ENCODE measurements at places on chromosomes 3 and 15.

- DNase-seq, result no peak
Observed at GRCh38 chr3:156189927-156190326, 69.5 kb downstream of the KCNAB1 start.

DNA sequence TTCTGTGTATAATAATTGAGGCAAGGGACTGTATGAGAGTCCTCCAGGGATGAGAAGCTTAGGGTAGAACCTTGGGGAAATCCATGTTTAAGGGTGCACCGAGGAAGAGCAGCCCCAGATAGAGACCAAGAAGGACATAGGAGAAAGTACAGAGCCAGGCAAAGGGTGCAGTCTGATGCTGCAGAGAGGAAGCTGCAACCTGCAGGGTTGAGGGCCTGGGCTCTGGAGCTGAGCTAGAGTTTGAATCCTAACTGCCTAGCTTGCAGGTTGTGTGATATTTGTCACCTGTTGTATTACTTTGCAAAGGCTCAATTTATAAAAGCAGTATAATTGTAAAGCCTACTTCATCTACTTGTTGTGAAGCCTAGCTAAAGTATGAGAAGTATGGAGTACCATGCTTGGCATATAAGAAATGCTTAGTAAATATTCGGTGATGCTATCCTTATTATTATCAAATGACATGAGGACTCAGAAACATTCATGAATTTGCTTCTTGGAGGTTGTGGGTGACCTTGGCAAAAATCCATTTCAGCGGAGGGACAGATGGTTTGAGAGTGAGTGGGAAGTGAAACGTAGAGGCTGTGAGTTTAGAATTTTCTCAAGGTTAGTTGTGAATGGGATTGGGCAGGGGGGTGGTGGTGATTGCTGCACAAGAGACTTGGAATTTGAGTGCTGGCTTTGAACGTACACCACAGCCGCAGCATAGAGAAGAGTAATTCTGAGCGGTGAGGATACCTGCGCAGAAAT is 43.8 kb downstream of the PLCL2 start:
- DNase-seq, result no peak

- no peak for DNase-seq
Observed at GRCh38 chr15:36004891-36005490, 459.0 kb upstream of the DPH6 start.

DNA sequence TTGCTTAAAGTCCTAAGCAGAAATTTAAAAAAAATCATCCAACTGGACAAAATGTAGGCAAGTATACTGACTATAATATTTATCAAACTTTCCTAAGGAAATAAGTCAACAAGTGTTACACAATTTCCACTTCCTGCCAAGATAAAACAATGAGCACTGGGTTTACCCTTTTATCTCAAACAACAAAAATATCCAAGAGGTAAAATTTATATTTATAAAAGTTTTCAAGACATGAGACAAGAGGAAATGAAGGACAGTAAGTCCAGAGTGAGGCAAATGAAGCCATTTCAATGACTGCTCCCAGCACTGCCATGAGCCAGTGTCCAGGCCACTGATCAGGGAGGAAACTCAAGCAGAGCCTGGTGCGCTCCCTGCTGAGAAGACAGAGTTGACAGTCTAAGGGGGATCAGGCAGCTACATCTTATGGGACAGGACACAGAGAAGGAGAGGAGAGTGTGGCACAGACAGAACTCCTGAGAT is 439.4 kb downstream of the RAP2B start:
- DNase-seq, result no peak

- DNase-seq, result no peak
Observed at GRCh38 chr15:100032358-100033085, 299.3 kb upstream of the LYSMD4 start.

GRCh38 chr15:27327467-27328025 is 356.6 kb downstream of the GABRG3 start:
- DNase-seq, result no peak

DNA sequence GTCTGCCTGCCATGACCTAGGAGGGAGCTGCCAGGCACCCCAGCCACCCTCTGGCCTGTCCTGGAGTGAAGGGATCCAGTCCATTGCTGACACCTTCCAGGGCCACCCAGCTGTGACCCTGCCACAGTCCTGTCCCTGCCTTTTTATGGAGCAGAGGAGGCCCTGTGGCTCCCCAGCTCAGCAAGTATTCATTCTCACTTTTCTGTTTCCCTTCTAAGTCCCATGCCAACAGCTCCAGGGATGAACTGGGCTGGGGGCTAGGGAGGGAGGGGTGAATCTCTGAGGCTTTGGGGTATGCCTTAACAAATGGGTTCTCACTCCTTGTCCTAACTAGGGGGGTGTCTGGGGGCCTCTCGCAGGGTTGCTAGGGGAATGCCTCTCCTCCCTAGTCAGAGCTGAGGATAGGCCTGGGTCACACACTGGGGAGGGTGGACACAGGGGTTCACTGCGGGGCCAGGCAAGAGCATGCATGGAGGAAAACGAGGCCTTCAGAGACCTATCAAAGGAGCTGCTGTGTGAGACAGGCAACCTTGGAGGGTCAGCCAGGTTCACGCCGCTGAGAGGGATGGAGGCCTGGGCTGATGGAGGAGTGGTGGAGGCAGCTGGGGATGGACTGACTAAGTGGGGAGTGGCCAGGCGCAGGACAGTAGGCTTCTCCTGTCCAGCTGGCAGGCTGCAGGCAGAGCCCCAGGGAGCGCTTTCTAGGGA is 31.8 kb downstream of the EPHB3 start:
- DNase-seq, result no peak

- no peak for DNase-seq
Observed at GRCh38 chr3:120469882-120470301, 19.1 kb upstream of the FSTL1 start.

GRCh38 chr3:194640829-194641228 is 7.6 kb upstream of the TMEM44 start:
- no peak for DNase-seq

GRCh38 chr3:11509173-11510000 is 134.3 kb downstream of the VGLL4 start:
- DNase-seq, result no peak

GRCh38 chr15:64503197-64503596 is 42.8 kb downstream of the ZNF609 start:
- DNase-seq, result no peak

GRCh38 chr3:38164643-38164951 is 740 bp upstream of the OXSR1 start:
- DNase-seq, result no peak

GRCh38 chr3:106386050-106386449 is 517.2 kb upstream of the CBLB start:
- DNase-seq, result no peak

GRCh38 chr3:126130081-126130855 is 46.3 kb upstream of the SLC41A3 start:
- no peak for DNase-seq

DNA sequence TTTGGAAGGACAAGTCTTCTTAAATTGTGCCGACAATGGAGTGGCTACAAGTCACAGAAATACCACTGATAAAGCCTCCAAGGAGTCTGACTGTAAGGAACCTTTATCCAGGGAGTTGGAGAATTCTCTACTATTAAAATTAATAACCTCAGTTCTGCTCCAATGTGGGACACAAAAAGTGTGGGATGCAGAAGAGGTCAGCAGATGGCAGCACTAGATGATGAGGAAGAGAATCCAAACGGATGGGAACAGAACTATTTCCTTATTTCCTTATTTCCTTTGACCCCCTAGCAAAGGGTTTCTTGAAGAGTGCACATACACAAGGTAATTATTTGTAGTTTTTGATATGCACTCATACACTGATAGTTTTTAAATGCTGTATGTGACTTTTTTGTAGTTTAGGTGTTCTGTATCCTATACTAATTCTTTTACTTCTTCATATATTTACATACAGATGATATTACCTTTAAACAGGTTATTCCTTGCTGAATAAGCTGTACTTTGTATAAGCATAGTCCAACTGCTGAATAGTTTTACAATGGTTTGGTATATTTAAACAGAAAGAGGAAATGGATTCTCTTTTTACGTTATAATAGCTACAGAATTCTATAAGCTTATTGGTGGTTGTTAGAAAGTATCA is 25.6 kb upstream of the NLGN1 start:
- no peak for DNase-seq

DNA sequence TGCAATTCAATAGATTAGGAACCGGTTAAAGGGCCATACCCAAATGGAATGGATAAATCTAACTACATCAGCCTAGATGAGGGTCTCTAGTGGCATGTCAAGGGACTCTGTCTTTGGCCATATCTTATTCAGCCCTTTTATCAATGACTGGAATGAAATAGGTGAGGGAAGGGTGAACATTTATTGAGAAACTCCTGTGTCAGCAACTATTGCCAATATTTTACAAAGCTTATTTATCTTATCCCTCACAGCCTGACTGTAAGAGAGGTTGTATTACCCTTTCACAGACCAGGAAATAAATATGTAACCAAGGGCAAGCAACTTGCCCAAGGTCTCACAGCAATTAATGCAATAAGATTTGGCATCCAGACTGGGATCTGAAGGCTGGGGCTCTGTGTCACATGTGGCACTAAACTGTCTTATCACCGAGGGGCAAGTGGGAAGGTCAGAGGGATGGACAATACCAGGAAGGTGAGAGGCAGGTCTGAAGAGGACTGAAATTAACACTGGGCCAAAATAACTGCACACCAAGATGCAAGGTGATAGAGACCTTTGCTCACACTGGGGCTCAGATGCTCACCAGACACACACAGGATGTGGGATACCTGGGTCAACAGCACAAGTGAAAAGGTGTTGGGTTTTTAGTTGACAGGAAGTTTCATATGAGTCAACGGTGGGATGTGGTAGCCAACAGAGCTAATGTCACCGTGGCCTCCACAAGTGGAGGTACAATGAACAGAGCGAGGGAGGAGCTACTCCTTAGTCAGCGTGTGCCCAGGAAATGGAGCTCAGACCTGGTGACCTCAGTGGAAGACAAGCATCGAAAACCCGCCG is 261.3 kb downstream of the RPLP1 start:
- DNase-seq, result peak; percentile 64

DNA sequence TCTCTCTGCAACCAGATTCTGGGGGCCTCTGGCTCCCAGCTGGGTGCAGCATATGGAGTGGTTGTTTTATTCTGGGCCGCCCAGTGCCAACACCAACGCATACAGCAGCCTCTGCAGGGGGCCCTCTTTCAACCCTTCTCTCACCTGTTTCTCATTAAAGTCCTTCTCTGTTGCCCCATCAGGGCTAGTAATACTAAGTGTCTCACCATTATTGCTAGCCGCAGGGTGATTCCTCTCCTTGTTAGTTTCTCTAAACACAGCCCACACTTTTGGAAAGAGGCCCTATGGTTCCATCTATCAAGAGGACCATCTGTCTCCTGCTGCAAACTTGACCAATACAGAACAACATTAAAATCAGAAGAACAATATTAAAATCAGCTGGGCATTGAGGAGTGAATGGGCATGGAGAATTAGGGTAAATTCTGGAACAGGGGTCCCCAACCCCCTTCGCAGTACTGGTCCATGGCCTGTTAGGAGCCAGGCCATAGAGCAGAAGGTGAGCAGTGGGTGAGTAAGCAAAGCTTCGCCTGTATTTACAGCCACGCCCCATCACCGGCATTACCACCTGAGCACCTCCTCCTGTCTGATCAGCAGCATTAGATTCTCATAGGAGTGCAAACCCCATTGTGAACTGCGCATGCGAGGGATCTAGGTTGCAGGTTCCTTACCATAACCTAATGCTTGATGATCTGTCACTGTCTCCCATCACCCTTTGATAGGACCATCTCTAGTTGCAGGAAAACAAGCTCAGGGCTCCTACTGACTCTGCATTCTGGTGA is 36.5 kb downstream of the ALS2CL start:
- no peak for DNase-seq

- no peak for DNase-seq
Observed at GRCh38 chr3:59632760-59633573, 583.1 kb upstream of the CFAP20DC start.

- DNase-seq, result no peak
Observed at GRCh38 chr3:94083261-94083660, 20.4 kb downstream of the NSUN3 start.

- no peak for DNase-seq
Observed at GRCh38 chr3:177795216-177795615, 597.9 kb upstream of the TBL1XR1 start.

GRCh38 chr3:151067158-151067557 is 18.3 kb upstream of the MED12L start:
- DNase-seq, result no peak

- no peak for DNase-seq
Observed at GRCh38 chr3:123584284-123584987, 417 bp downstream of the HACD2 start.

DNA sequence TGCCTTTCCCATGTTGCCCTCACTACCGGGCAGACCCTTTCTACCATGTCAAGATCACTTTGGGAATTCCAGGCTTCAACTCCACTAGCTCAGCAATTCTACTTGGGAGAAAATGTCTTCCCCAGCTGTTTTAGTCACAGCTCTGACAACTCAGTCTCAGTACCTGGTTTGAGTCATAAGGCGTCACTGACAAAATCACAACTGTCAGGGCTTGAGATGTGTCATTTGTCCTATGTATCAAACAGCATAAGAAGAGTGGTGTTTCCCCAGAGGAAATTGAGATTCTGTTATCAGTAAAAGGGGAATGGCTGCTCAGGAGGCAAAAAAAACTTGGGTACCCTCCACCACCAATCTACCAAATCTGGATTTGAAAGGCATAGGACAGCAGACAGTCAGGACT is 594.9 kb upstream of the SUCLG2 start:
- DNase-seq, result no peak

DNA sequence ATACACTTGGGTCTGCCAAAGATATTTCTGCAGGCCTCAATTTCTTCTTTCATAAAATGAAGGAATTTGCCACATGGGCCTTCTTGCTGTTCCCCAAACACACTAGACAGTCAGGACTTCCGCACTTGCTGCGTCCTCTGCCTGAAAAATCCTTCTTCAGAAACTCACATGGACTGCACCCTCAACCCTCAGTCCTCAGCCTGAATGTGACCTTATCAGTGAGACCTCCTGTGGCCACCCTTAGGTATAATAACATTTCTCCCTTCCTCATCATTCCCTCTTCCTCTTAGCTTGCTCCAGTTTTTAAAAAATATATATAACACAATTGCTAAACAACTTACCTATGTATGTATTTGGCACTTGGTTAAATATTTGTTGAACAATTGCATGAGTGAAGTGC is 257.5 kb downstream of the MFSD1 start:
- no peak for DNase-seq

DNA sequence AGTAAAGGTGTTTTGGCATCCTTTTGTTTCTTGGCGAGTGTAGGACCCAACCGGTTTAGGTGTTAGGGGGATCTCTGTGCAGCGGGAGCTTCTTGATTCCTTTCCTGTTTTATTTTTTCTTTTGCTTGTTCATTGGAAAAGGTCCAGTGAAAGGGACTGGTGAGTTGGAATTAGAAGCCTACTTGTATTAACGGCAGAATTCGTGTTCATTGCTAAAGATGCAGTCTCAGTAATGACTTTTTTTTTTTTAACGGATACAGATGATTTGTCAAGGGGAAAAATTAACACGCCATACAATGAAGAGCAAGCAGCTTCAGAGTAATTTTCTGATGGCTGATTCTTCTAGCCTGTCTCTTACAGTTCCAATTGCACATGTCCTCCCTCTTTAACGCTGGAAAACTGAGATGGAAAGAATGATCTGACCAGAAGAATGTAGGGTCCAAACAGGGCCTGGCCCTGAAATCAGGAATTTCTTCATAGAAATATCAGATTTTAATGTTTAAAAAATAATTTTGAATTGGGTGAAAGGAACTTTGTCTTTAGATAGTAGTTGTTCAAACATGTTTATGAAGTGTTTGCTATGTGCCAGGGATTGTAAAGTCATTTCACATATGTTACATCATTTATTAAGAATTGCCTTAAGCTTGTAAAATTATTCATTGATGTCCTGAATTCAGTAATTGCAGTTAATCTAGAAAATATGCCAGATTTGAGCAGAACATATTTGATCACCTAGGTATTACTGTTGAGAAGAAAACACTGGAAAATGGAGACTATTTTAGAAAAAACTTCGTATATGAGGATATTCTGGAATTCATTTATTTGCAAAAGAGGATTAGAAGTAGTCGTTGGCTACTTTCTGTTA is 1.4 kb downstream of the MAPK6 start:
- no peak for DNase-seq
